ENCODE measurements at places on chromosomes 2 and 18.
A peak's percentile ranks its signal among the peaks of the same experiment; 100 is the strongest.

GRCh38 chr18:24176727-24177416 lies 38.0 kb downstream of the CABYR start:
- DNase-seq, result peak; percentile 41

GRCh38 chr2:134202371-134202770 lies 51.5 kb upstream of the MGAT5 start:
- no peak for DNase-seq

GRCh38 chr18:30192216-30192615 lies 850.3 kb downstream of the DSC3 start:
- DNase-seq, result no peak

DNA sequence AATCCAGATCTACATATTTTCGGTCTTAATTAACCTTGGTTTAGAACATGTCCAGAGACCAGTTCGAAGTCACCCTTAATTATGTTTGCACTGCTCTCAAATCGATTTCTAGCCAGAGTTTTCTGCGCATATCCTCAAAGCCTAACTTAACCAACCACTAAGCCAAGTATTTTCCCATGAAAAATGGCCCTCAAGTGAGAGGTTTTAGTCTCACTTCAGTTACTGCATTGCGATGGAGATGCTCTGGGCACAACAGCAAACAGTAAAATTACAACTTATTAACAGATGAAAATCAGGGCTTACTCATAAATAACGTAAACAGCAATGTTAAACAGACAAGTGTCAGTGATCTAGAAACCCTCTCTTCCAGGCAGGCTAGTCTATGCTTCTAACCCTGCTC lies 4.5 kb downstream of the RTN4 start:
- DNase-seq, result no peak

GRCh38 chr2:217800433-217801114 lies 202.2 kb downstream of the TNS1 start:
- no peak for DNase-seq

DNA sequence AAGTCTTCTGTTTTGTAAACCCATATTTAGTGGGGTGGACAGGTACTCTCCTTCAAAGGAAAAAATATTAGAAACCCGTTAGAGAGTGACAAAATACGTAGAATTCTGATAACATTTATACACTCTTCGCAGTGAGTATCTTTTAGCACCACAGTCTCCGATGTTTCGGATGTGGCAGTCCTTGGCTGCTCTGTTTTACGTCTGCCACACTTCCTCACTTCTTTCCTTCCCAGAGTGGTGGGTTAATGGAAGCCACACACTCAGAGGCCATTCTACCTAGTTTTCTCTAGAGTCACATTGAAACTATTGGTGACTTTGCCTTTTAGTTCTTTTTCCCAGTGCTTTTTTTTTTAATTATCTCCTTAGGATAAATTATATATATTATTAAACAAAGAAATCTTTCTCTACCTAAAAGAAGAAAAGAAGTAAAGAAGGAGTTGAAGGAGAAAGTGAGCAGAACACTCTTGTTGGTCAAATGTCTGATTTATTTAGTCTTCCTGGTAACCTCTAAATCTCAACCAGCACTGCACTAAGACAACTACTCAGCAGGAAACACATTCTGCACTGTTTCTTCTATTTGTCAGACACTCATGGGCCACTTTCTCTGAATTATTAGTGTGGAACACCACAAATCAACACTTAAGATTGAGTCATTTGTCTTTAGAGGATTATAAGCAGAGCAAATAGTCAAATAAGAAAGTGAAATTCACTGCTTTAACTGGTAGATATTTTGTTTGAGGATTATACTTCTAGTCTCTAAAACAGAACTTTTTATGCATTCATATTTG lies 451.3 kb upstream of the TMEFF2 start:
- no peak for DNase-seq

- DNase-seq, result no peak
Measured at GRCh38 chr18:76741346-76741745, 81.0 kb upstream of the ZNF236 start.

DNA sequence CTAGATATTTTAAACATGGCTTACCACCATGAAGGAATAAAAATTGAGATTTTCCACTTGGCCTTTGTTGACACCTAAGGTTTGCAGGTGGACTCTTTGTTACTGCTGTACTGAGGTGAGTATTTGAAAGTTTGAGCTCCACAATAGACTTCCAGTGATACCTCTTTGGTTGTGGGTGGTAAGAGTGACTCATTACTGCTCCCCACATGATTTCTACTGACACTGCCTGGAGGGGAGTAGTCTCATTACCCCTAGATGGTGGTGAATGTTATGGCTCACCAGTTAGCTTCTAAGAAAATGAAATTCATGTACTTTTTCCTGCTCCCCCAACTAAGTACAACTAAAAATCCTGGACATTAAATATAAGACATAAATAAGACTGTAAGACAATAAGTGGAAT lies 1183.1 kb upstream of the TMEFF2 start:
- no peak for DNase-seq

- no peak for DNase-seq
Measured at GRCh38 chr2:144230448-144231085, 289.4 kb downstream of the ZEB2 start.

DNA sequence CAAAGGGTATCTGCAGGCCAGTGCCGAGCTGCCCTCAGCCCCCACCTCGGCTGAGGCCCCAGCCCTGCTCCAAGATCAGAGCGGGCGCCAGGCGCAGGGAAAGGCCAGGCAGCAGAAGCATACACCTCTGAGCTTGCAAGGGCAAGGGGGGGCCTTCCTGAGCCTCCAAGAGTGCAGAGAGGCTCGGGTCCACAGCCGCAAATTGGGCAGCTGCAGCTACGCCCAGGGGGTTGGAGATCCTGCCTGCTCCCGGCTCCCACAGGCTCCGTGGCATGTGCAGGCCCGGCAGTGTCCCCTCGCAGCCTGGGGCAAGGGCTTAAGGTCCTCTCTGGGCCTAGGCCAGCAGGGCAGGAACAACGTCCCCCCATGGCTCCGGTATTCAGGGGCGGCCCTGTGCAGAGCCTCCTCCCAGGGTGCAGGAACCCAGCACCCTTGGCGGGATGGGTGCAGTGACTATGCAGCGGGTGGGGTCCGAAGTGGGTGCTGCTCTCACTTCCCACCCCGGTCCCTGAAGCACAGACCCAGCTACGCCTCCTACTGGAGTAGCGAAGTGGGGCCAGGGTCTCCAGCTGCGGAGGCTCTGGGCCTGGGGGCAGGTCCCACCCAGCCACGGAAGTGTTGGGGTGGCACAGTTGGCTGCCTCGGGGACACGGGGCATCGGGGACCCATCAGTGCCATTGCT lies 120.2 kb upstream of the TMEFF2 start:
- no peak for DNase-seq

DNA sequence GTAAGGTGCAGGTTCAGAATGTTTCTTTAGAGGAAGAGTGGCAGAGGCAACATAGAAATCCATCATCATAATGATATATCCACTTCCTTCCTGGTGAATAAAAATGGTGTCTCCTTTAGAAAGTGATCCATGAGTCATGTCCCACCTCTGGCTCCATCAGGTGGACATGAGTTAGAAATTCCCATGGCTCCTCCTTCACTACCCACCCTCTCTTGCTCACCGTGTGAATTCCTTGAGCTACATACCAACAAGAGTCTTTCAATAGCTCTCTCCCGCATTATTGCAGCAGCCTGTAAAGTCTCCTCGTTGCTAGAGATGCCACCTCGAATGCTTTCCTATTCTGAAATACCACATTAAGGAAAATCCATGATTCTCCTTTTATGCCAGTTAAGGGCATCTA lies 317.6 kb downstream of the LNPK start:
- DNase-seq, result no peak

DNA sequence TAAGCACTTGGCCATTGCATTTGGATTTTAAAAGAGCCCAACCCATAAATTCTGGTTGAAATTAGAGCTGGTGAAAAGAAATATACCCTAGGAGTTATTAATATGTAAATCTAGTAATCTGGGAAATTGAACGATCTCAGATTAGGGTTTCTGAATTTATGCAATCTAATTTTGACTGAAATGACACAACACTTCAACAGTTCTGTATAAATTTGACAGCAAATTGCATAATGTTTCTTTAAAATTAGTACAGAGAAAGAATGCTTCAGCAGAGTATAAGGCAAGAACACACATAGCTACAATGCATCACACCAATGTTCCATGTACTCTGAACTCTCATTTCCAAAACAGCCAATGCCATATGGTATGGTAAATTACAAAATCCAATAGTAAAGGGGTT lies 201.5 kb upstream of the ITGA4 start:
- no peak for DNase-seq

- DNase-seq, result no peak
Measured at GRCh38 chr2:28644760-28645159, 106.9 kb upstream of the PPP1CB start.

- DNase-seq, result no peak
Measured at GRCh38 chr18:395456-396250, 104.8 kb downstream of the COLEC12 start.

DNA sequence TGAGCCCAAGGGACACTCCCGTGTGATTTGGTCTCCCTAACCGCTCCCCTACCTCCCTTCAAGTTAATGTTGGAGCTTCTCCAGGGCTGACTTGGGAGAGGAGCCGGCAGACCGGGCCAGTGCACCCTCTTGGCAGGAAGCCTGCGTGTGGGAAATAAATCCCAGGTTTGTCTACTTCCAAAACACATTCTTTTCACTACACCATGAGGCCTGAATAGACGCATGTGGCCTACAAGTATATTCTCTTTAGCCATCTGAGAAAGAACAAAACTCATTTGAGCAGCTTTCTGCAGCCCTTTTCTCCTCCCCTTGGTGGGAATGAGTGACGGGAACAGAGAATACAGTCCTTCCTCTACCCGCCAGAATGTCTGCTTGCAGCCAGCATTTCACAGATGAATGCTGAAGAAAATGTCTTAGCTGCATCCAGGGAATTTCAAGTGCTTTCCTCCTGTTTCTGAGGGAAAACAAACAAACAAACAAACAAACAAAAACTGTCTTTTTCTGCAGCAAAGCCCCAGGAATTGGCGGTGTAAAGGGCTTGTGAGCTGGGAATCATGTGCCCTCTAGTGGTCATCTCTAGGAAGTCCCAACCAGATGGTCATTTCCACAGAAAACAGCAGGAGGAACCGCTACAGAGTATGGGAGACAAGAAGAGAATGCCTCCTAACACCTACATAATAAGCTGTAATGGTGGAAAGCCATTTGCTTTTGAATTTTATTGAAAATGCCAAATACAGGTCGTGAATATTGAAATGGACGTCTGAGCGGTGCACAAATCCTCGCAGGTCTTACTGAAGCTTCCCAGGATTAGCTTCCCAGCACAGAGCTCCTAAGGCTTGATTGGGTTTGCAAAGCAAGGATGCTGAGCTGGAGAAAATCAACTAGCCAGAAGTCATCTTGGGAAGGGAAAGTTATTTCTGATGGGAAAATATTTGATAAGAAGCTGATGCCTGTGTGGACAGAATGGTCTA lies 41.2 kb upstream of the DAPL1 start:
- DNase-seq, result no peak

GRCh38 chr2:111028720-111029119 lies 92.0 kb upstream of the BCL2L11 start:
- DNase-seq, result no peak

DNA sequence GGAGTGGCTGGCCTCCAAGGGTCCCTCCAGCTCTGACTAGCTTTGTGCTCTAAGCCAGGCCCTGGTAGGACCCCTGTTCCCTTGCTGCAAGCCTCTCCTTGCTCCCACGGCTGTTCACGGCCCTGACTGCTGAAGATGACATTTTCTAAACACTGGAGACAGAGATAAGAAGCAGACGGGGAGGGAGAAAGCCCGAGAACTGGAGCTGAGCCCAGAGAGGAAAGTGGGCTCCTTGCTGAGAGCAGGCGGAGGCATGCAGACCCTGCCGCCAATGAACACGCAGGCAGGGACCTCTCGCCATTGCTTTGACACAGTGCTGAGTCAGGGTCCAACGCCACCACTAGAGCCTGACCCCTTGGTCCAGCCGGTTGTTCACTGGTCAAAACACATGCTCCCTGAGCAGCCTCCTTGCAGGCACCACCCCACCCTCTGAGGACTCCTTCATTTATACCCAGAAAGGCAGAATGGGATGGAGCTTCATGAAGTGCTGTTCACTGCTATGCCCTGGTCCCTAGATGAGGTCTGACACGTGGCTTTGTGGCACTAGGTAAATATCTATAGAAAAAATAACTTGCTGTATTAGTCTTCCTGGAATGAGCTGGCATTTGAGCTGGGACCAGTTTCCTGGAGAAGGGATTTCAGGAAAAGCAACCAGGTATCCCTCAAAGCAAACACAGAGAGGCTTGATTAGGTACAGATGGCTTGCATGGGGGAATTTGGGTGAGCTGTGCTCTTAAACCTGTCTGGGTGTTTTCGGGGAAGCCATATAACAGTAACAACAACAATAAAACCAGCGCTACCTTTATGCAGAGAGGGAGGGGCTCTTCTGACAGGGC lies 65.7 kb downstream of the MCFD2 start:
- DNase-seq, result no peak

GRCh38 chr2:3163401-3163800 lies 214.2 kb downstream of the EIPR1 start:
- no peak for DNase-seq

GRCh38 chr2:241977557-241978300 lies 108.2 kb downstream of the RTP5 start:
- DNase-seq, result no peak

GRCh38 chr2:26483957-26484565 lies 6.1 kb upstream of the OTOF start:
- DNase-seq, result no peak

GRCh38 chr18:70671889-70672565 lies 383.2 kb downstream of the SOCS6 start:
- no peak for DNase-seq

DNA sequence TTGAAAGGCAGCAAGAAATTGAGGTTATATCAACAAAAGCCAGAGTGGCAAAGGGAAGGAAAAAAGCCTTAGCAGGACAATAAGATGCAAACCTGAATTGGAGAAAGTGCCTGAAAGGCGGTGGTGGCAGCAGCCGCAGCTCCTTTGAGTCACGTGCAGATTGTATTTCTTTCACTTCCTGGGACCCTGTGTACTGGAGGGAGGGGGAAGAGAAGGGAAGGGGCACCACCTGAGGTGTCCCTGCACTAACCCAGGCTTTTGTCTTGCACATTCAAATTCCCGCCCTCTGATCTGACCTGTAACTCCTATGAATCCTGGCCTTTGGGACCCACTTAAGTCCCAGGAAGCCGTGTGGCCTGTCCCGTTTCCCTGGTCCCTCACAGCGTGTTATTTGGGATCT lies 326.1 kb upstream of the SKOR2 start:
- no peak for DNase-seq

DNA sequence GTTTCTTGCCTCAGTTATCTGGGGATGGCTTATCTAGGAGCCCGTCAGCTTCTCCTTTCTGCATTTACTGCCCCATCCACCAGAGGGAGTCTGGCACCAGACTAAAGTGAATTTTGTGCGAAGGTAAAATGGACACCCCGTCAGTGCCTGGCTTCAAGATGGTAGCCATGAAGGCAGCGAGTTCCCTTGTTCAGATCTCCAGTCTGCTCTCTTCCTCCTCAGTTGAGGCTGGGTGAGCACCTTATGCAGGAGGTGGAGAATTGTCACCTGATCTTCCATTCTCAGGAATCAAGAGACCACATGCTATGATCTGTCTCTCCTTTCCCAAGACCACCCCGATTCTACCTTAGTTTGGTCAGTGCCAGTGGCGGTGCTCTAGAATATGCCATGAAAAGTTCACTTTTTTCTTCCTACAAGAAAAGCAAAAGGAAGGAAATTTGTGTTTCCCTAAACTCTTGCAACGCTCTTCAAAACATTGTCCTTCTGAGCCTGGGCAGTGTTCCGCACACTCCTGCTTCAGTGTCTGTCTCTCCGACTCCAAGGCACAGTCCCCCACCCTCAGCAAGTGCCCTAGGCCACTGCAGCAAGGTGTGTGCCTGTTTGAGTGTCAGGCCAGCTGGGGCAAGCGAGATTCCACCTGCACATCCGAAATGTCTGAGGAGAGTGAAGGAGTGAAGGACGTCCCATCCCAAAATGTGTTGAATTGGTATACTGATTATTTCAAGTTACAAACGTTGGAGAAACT lies 168.6 kb downstream of the SS18 start:
- peak; percentile 23 for DNase-seq

Data from activated B cell treated with CpG ODN at 0.5 μM for 24 hours (primary cell).